ENCODE measurements at places on chromosomes 3 and 15.

GRCh38 chr15:57457726-57458125, 81.4 kb downstream of the CGNL1 start:
- DNase-seq: no peak

GRCh38 chr3:46276497-46277099, 34.3 kb downstream of the CCR3 start:
- peak; percentile 73 for DNase-seq

GRCh38 chr15:38878926-38879325, 314.3 kb upstream of the RASGRP1 start:
- DNase-seq: no peak

DNA sequence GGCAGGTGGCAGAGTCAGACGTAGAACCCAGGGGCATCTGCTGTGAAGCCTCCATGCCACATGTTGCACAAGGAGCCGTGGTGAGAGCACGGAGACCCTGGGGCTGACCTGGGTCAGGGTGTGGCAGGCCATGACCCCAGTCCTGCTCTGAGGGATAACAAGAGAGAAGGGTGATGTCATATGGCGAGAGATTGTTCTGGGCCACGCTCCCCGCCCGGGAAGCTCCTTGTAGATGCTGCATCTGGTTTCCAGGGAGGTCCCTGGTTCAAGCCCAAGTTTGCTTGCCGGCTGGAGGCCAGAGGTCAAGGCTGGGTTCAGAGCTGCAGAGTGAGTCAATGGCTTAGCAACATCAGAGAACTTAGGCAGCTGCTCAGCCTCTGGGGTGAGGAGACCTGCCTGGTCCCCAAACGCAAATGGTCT, 17.3 kb downstream of the FGD5 start:
- DNase-seq: no peak

DNA sequence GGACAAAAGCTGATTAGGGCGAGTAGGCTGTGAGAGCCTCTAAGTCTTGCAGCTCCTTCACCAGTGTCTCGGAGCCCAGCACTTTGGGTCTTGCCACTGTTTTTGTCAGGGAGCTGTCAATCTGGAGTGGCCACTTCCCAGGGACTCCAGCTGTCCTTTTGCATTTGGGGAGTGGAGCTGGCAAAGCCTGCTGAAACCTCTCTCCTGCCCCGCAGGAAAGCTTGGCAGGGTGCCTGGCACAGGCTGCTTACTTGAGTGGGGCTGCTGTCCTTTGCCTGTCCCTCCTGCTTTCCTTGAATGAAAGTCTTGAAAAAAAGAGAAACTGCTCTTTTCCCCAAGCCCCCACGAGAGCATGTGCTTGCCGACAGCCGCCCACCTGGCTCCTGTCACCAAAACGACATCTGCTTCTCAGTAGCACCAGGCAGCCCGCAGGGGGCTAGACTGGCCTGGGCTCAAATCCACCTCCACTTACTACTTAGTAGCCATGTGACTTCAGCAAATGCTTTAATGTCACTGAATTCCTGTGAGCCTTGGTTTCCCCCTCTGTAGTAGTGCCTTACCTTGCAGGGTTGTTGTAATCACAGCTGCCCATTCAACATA, 13.7 kb downstream of the USP13 start:
- no peak for DNase-seq

- no peak for DNase-seq
These were observed 136.7 kb upstream of the VEPH1 start for GRCh38 chr3:157639756-157640426.

DNA sequence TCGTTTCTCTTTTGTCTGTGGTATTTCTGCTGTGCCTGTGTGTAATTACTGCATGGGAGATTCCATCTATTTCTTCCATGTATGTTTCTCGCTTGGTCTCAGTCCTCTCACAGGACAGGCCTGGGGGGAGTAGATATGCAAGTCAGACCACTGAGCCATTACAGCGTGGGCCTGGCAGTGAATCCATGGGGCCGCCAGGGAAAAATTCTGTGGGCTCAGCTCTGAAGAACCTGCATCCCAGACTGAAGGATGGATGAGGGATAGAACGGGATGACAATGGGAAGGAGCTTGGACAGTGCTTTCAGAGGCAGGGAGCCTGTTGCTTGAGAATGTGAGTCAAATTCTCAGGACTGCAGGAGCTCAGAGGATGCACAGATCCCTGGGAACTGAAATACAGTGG, 24.8 kb downstream of the GRAMD2A start:
- DNase-seq: no peak

GRCh38 chr15:44158111-44158510, 37.0 kb downstream of the FRMD5 start:
- DNase-seq: no peak

- no peak for DNase-seq
These were observed 12.7 kb downstream of the GATA2 start for GRCh38 chr3:128480278-128480677.

DNA sequence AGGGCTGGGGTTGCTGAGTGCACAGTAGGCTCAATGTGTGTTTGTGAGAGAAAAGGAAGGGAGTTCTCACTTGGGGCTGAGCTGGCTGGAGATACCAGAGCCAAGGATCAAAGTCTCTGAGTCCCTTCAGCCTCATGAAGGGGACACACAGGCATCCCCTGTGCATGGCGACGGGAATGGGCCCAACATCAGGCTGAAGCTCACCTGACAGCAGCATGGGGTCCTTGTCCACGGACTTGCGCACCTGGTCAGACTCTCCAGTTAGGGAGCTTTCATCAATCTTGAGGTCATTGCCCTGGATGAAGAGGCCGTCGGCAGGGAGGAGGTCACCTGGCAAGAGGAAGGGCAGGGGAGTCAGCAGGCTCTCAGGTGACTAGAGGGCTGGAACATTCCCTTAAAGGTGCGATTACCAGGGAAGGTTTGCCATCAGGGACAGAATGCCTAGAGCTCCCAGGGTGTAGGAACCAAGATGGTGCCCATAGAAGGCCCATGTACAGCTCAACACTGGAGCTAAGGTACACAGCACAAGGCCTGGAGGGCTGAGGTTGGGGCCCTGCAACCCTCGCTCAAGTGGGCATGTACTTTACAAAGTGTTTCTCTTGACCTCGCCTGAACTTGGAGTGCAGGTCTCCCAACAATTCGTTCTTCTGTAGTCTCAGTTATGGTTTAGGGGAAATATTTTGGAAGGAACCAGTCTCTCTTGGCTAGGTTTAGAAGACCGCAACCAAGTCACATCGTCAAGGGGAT, 80.0 kb upstream of the SEC13 start:
- DNase-seq: no peak

GRCh38 chr3:52345521-52346109, 29.5 kb downstream of the DNAH1 start:
- DNase-seq: no peak

DNA sequence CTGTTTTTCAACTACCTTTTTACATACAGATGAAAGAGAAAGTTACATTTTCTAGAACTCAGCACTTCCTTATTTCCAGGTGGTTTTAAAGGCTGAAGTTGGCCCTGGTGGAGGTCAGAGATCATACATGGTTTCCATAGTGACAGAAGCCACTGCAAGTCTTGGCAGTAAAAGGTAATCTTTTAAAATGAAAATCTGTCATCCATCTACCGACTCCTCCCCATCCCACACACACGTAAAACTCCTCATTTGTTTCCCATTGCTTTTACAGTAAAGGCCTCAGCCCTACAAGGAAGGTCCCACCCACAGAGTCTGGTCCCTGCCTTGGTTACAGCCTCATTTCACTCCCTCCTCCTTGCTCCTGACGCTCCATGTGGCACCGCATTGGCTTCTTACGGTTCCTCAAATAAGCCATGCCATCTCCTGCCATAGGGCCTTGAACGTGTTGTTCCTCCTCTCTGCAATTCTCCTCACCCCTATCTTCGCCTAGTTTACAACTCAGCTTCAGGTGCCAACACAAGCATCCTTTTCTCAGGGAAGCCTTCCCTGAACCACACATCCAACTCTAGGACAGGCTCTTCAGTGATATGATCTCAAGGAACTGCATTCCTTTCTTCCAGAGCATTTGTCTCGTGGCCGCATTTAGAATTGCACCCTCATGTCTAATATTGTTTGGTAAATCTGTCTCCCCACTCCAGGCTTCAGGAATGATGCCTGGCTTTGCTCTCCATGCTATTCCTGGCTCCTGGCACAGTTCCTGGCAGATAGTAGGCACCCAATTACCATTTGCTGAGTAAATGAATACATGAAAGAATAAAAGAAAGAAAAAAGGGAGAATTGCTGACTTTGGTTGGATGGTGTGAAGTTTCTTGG, 2.6 kb downstream of the CYP19A1 start:
- DNase-seq: no peak

DNA sequence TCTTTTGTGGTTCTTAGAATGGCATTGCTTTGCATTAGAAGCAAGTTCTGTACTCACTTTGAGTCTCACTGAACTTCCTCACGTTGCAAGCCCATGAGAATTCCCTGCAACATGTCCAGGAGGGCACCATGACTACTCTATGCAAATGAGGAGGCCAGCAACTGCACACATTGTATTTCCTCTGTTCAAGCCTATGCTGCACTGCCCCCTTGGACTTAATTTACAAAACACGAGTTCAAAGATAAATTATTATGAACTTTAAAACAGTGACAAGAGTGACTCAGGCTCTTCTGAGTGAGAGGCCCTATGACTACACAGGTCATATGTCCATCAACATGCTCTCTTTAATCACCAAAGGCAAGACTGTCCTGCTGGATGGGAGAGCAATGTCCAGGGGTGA, 484.2 kb upstream of the ATP11B start:
- DNase-seq: no peak

- DNase-seq: no peak
These were observed 12.8 kb downstream of the LACTB start for GRCh38 chr15:63134245-63134985.

DNA sequence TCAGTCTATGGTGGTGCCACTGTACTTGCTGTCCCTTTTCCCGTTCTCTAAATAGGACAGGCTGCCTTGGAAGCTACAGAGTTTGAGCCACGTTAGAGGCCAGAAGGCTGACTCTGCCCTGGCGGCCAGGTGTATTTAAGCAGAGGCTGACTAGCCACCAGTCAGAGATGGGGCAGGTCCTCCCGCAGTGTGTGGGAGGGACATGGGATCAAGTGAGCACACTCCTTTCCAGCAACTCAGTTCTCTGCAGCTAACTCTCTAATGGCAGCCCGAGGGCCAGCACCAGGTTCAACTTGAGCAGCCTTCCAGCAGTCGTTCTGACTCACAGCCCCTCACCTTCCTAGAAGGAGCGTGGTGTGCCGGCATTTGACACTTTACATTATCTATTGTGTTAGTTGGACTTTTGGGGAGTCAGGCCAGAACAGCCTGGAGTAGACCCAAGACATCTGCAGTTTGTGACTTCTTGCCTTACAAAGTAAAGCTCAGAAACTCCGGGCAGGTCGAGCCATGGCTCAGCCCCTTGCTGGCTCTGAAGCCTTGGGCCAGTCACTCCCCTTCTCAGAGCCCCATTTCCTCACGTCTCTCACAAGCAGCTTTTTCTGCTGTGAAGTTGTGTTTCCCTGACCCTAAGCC, 46.7 kb upstream of the MYZAP start:
- DNase-seq: no peak

GRCh38 chr3:141933421-141934300, 57.2 kb downstream of the ATP1B3 start:
- DNase-seq: no peak

- no peak for DNase-seq
These were observed 105.8 kb upstream of the ARL6 start for GRCh38 chr3:97658668-97659285.

DNA sequence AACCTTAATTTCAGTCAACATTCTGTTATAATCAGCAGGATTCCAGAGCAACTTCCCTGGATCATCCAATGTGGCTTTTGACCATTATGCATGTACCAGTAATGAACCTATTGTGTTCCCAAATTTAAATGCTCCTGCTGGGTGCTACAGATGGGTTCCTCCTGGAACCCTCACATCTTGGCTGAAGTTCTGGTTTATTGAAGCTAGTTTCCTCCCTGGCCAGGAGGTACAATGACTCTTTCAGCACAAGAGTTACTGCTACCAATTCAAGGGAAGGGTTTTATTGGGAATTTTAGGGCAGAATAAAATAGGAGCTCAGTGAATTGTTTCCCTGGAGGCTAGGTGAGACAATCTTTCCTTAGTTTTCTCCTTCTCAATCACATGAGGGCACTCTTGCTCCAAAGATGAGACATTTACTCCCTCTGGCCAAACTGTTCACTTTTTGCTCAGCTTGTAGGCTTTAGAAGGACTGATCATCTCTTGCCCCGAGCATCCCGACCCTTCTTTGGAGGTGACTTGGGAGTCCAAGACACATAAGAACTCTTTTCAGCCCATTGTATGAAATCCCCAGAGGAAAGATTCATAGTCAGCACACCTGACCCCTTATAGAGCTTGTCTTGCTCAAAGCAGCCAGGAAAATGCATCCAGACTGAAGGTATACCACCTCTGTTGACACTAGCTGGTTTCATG, 8.8 kb upstream of the NPHP3 start:
- DNase-seq: no peak

GRCh38 chr3:72899349-72899765, 11.5 kb downstream of the GXYLT2 start:
- no peak for DNase-seq

Measured in stimulated activated CD4-positive, alpha-beta T cell treated with anti-CD3 and anti-CD28 coated beads, Interleukin-4, amount 100 ng/mL, for 4 hours (primary cell).